ENCODE measurements at places on chromosomes 11 and 22.

GRCh38 chr11:116691771-116692177, 81.0 kb downstream of the BUD13 start:
- peak; percentile 11 for DNase-seq

- DNase-seq, result no peak
Measured at GRCh38 chr11:40825201-40825834, 634.1 kb downstream of the LRRC4C start.

- no peak for DNase-seq
Measured at GRCh38 chr11:2777871-2778629, 78.3 kb upstream of the KCNQ1OT1 start.

GRCh38 chr11:111540114-111540936, at the start of gene LAYN:
Gene LAYN (plus strand): TSS chr11:111540720. CDS start chr11:111540844, 124 bp downstream.
- no peak for DNase-seq

DNA sequence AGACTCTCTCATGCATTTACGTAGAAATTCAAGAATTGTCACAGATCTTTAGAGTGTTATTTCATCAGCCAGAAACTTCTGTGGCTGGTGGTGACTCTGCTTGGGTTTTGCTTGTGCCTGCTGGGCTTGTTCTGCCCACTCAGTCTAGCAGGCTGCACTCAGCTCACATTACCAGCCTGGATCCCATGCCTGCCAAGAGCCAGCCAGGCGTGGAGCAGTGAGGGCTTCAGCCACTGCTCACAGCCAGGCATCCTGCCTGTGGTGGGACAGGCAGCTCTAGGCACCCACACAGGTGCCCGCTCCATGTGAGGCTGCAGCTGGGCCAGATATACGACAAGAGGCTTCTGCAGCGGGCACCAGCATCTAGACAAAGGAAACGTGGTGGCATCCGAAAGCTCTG, 1213.3 kb upstream of the RAG2 start:
- no peak for DNase-seq

GRCh38 chr11:64231546-64231945, 1.2 kb downstream of the DNAJC4 start:
- no peak for DNase-seq

DNA sequence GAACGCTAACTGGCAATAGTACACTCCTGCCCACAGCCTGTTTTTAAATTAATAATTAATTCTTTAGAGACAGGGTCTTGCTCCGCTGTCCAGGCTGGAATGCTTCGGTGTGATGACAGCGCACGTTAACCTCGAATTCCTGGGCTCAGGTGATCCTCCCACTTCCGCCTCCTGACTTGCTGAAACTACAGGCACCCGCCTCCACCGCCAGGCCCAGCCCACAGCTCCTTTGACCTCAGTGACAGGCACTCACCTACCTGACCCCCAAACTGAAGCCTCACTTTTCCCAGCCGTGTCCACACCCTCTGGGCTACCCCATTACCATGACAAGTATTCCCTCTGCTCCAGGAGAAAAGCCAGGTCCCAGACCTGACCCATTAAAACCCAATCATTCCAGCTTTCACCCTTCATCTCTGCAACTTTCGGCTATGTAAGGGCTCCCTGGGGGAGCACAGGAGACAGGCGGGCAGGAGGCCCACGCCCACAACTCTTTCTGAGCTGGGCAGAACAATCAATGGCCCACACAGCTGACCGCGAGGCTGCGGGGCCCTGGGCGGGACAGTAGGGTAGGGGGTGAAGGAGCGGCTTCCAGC, 730 bp downstream of the LMNTD2 start:
- no peak for DNase-seq

DNA sequence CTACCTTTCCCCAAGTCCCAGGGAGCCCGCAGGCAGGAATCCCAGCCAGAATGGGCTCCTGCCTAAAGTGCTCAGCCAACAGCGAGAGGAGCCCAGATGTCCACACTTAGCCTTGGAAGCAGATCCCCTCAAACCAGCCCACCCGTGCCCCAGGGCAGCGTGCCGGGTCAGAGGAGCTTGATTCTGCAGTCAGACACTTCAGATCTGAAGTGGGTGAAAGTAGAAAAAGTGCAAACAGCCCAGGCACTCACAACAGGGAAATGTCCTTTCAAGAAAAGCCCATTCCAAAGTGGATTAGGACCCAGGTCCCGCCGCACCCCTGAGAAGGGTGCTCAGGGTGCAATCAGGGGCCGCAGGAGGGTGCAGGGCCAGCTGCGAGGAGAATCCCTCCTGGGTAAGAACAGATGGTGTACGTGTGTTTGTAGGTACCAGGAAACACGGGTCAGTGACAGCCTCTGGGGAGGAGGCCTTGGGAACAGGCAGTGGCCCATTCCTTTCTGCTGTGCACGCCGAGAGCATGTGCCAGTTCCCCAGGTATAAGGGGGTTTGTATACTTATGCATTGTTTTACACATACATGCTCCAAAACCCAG, 17.7 kb downstream of the ELFN2 start:
- no peak for DNase-seq

- DNase-seq, result no peak
Measured at GRCh38 chr11:110509472-110509871, 79.7 kb downstream of the FDX1 start.

DNA sequence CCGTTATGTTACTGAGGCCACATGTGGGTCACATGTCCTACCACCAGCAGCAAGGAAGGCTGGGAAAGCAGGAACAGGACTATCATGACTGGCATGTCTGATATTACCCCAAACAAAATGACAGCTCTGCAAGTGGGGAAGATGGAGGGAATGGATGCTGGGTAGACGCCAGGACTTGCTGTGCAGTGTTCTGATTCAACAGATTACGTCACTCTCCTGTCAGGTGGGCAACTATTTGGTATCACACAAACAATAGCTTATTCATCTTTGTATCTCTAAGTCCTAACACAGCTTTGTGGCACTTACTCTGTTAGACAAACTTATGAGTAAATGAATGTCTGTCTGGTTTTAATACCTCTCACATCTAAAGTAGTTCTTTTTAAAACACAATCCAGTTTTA, 105.2 kb downstream of the SPON1 start:
- DNase-seq, result no peak

DNA sequence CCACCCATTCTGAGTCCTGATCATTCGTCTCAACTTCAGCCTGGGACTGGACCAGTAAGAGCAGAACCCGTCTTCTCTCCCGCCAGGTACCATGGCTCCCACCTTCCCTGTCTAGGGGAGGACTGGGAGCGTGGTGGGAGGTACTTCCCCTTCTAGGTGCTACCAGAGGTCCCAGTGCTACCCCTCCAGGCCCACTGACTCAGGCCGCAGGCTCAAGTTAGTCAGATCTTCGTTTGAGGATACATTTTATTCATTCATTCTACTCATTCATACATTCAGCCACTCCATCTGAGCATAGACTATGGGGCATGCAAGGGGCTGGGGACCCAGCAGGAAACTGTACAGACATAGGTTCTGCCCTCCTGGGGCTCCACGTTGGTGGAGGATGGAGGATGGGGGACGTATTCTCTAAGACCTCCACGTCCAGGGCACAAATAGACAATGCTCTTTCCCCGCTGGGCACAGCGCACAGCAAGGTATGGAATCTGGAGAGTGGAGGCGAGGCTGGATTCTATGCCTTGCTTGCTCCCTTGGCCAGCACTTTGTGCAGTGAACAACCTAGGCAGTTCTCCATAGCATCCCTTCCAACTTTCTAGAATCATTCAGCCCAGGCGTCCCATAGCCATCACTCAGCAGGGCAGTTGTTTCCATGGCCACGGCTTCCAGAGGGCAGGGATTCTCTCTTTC, 1.0 kb upstream of the RAB3IL1 start:
- DNase-seq, result no peak

GRCh38 chr11:92137747-92138146, 86.9 kb upstream of the FAT3 start:
- DNase-seq, result no peak

DNA sequence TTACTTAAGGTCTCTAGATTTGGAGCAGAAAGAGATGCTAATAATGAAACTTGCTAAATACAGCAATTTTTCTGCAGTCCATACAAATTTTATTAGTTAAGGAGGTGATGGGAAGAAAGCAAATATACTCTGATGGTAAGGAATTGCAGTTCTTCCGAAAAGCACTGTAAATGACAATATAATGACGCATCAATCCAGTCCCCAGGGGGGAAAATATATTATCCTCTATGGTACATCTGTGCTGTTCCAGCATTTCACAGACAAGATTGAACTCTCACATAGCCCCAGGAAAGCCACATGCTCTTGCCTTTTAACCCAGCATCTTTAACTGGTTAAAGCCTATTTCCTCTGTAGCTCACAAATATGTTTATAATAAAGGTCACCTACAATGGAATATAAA, 416.6 kb upstream of the CCDC90B start:
- no peak for DNase-seq

DNA sequence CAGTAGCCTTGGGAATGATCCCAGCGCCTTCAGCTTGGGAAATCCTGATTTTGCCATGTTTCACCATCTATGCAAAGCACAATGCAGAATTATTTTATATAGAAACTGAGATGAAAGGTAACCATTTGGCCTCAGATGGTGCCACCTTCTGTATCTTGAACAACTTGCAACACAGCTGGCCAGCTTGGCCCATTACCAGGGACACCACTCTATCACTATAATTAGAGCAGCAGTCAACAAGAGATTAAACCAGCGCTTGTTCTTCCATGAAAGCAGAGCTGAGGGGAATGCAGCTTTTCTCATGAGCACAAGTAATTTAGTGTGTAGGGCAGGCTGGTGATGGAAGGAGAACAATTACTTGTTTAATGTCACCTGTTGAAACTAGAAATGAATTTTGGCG, 6.7 kb upstream of the ZDHHC13 start:
- DNase-seq, result no peak

DNA sequence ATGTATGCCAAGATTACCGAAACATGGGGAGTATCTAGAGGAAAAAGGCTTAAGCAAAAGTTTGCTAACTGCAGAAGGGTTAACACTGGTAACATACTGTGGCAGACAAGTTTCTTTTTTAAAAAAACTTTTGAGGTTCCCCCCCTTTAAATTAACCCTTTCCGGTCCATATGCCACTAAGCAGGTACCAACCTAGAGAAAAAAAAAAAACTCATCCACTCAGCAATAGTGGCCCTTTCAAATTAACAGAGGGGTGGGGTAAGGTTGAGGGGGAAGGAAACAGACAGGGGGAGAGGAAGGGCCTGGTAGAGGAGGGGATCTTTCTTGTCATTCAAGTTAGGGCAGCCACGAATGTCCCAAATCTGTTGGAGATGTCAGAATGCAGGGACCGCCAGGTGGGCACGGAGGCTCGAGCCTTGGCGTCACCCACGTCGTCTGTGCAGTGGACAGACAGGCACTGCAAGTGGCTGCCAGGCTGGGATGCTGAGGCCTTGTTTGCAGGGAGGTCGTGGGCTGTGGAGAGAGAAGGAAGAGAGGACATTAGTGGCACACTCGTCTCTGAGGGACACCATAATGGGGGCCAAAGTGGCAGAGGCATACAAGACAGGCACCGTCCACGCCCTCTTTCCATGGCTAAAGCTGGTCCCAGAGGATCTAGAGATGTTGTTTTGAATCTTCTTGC, 50.8 kb downstream of the MN1 start:
- DNase-seq, result no peak

- DNase-seq, result no peak
Measured at GRCh38 chr22:32336121-32336603, 21.5 kb upstream of the RFPL3 start.

DNA sequence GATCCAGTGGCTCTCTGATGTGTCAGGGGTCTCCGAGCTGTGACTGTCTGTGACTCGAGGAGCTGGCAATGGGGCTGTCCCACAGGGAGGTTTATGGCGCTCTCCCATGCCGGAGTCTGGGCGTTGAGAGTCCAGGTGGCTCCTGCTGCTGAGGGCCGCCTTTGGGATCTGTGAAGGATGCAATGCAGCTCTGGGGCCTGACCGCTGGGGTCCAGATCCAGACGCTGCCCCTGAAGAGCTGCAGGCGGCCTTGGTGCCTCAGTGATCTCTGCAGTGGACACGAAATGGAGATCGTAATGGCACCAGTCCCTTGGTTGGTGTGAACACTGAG, 155.3 kb downstream of the TBC1D22A start:
- DNase-seq, result no peak

- DNase-seq, result no peak
Measured at GRCh38 chr11:4672470-4672869, 25.2 kb downstream of the OR51E2 start.

All from stimulated activated CD8-positive, alpha-beta memory T cell treated with anti-CD3 and anti-CD28 coated beads, Interleukin-7, amount 100 ng/mL, for 1 hour (primary cell).